NCI-H187 (cell line): ENCODE measurements at places on chromosomes 7 and 10.

- no peak for DNase-seq
Observed at GRCh38 chr10:104577861-104578521, 63.1 kb upstream of the SORCS3 start.

- DNase-seq = no peak
Observed at GRCh38 chr7:11261470-11261869, 287.8 kb downstream of the PHF14 start.

DNA sequence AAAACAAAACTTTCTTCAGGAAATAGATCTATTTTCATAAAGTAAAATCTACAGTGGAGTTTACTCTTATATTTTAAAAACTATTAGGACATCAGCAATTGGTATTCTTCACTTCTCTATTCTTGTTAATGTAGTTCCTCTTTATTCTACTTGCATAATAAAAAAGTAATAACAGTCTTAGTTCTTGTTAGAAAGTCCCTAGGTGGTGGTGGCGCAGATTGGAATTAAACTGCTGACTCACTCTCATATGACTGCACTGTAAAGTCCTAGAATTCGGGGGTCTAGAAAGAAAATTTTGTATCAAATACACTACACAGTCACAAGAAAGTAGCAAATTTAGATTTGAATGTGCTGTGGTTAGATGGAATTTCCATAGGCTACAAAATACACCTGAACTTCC lies 44.6 kb upstream of the TES start:
- DNase-seq = no peak

- no peak for DNase-seq
Observed at GRCh38 chr7:46285878-46286277, 364.8 kb upstream of the IGFBP3 start.

DNA sequence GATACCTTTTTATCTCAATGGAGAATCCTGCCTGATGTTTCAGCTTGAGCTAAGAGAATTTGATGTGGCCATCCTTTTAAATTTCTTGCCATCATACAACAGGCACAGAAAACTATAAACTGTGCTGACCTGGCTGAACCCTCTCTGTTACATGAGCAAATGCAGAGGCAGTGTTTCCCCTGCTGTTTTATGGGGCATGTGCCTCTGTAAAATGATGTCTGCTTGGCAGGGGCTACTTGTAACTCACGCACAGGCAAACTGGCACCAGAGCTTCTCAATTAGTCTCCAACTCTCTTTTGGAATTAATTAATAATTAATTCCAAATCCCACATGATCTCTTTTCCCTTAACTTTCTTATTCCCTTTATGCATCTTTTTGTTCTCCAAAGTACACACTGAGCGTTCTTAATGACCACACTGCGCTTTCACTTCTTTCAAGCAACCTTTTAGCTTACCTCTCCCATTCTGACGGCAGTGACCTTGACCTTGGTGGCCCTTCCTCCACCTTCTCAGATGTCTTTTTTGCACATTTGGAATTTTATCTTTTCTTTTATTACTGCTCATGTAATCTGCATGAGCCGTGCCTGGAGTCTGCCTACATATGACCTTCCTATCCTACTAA lies 334.0 kb downstream of the PLXNA4 start:
- DNase-seq = no peak

GRCh38 chr7:41735206-41735605 lies 32.3 kb upstream of the INHBA start:
- no peak for DNase-seq

- no peak for DNase-seq
Observed at GRCh38 chr7:100444311-100445278, 8.3 kb upstream of the PPP1R35 start.

DNA sequence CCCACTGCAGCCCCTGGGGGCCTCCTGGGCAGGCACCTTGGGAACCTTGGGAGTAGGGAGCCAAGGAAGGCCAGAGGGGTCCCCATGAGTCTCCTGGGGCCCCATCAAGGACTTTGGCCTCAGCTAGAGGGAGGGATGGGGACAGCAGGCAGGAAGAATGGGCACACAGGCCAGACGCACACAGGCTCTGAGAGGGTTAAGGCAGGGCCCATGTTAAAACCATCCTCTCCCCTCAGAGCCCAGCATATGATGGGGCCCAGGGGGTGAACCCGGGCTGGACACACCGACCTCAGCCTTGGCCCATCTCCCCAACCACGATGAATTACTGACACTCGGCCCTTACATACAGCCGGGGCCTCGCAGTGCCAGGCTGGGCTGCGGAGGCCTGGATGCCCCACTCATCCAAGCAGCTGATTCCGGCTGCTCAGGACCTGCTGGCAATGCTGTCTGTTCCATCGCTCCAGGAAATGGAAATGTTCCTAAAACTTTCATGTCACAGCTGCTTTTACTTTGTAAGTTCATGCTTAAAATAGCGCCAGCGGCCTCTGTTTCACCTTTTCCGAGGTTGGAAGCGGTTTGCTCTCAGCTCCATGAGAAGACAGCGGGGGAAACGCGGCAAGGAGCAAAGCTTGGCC lies 17.3 kb upstream of the INPP5A start:
- no peak for DNase-seq

DNA sequence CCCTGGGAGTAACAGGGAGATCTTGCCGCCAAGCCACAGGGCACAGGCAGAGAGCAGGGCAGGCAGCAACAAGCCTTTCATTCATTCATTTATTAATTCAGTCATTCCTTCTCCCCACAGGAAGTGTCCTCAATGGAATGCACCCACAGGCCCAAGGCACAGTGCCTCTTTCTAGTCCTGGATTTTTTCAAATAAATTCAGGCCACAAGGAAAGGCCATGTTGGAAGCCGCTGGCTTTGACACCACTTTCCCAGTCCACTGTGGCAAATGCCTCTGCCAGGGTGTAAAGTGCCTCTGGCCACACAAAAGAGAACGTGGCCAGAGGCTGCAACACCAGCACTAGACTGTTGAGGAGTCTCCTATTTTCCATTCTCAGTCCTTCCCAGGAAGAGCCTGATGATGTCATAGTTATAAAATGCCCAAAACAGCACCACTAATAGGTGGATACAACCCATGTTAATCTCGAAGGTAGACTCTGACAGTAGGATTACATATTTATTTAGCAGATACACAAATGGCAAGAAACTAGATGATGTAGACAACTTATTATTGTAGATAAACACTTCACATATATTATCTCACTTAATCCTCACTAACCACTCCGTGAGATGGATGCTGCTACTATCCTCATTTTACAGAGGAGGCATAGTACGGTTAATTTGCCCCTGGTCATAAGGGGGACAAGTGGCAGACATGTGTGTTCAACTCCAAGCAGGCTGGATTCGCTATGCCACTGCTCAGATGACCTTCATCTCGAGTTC lies 5.5 kb downstream of the JAZF1 start:
- no peak for DNase-seq

GRCh38 chr10:49300140-49300974 lies 1.4 kb downstream of the C10orf71 start:
- DNase-seq = no peak

DNA sequence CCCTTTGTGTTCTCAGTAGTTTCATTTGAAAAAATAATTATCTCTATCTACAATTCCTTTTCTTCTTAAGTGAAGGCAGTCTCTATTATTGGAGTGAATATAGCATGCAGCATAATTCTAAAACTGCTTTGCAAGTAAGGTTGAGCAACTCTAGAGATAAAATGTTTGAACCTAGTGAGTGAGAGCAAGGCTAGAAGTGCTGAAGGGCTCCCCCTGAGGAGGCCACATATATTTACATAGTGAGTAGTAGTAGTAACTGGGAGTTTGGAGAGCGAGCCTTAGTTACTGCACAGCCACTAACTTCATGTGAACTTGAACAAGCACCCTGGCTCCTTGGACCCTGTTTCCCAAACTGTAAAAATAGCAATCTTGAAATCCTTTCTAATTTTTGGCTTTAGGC lies 141.5 kb upstream of the DKK1 start:
- no peak for DNase-seq

DNA sequence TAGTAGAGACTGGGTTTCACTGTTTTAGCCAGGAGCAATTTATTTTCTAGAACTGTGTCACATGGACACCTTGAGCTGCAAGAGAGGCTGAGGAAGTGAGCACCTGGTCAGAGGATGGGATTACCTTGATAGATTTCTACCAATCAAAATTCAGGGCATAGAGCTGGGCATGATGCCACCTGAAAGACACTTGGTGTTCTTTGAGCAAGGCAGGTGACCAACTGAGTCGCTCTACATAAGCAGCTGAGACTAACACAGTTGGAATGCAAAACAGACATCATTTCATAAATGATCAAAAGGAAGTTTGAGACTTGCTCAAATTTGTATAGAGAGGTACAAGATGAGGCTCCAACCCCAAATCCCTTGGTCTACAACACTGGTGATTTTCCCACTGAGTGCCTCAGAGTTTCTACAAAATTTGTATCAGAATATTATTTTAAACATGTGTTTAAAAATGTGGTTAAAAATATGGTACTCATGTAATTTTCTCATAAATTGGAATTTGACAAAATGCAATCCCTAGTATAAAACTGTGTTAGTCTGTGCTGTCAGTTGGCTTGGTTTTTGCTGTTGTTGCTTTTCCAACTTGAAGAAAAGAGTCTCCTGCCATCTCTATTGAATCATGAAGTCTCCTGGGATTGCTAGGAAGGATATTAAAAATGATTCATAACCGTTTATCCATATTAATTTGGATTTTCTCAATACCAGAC lies 156.4 kb upstream of the MDFIC start:
- DNase-seq = no peak

GRCh38 chr10:17473228-17473950 lies 19.0 kb upstream of the ST8SIA6 start:
- no peak for DNase-seq

DNA sequence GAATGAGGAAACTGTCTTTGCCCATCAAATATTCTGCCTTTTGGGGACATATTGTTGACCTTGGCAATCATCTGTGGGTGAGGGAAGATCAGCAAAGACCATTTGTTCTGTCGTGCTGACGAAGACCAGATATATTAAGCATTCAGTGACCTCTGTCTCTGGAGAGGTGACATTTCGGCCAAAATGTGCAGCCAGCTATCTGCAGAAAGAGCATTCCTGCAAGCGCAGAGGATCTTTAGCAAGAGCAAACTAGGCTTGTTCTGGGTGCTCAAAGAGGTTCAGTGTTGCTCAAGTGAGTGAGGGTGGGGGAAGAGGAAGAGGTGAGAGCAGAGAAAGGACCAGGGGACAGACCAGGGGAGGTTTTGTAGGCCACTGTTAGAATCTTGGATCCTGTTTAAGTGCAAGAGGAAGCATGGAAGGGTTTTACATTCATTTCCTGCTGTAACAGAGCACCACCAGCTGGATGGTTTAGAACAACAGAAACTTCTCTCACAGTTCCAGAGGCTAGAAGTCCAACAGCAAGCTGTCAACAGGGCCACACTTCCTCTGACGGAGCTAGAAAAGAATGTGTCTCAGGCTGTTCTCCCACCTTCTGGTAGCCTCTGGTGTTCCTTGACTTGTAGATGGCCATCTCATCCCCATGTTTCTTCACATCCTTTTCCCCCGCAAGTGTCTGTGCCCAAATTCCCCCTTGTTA lies 11.2 kb downstream of the C10orf120 start:
- no peak for DNase-seq

- DNase-seq = no peak
Observed at GRCh38 chr10:78579576-78579975, 489.2 kb upstream of the ZMIZ1 start.

GRCh38 chr10:21760332-21760731 lies 226.3 kb downstream of the MLLT10 start:
- no peak for DNase-seq

DNA sequence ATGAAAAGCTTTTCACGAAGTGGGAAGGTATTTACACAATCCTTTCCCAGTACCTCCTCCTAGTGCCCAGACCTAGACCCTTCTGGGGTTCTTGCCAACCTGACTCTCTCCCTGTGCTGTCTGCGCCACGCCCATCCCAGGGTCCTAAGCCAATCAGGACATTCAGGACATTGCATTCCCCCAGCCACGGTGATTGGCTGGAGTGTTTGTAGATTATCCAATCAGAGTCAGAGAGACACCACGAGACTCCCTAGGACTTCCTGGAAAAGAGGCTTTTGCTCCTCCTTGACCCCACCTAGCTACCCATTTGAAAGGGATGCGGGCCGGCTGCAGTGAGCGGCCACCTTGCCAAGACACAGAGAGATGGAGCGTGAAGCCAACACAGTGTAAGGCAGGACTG lies 3.5 kb upstream of the GDF2 start:
- DNase-seq = no peak

- no peak for DNase-seq
Observed at GRCh38 chr10:98168766-98169165, 34.3 kb downstream of the R3HCC1L start.

- no peak for DNase-seq
Observed at GRCh38 chr7:70193514-70193913, 595.2 kb downstream of the AUTS2 start.

GRCh38 chr7:73446682-73447081 lies 13.1 kb downstream of the FZD9 start:
- DNase-seq = no peak

DNA sequence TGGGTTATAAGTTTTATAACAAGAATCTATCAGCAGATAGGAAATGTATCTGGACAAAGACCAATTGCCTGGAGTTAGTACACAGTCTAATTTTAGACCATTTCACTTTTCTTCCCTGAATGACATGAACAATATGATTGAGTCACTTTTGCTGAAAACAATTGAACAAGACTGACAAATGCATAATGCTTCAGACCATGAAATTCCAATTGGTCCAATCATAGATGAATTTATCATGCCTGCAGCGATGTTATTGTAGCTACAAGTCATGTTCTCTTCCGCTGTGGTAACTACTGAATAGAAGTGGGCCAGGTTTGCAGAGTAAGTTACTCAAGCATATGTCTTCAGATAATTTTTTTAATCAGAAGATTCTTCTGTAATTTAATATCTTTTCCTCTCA lies 73.4 kb downstream of the VSTM2A start:
- DNase-seq = no peak

GRCh38 chr10:131035779-131036178 lies 275.7 kb downstream of the TCERG1L start:
- DNase-seq = no peak

DNA sequence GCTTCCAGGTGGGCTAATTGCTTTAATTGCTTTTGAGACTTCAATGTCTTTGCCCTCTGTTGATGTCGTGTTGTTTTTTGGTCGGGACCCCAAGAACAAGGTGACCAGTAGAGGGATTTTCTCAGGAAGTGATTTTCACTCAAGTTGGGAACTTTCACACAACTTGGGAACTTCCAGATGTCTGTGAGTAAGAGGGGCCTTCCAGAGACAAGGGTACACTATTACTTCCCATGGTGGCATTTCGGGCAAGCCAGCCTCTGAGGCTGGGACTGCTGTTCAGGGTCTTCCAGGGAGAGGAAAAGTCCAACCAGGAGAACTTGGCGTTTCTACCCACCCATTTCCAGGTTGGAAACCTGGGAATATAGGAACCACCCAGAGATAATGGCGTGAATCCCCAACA lies 170.0 kb upstream of the CDCA7L start:
- DNase-seq = no peak

DNA sequence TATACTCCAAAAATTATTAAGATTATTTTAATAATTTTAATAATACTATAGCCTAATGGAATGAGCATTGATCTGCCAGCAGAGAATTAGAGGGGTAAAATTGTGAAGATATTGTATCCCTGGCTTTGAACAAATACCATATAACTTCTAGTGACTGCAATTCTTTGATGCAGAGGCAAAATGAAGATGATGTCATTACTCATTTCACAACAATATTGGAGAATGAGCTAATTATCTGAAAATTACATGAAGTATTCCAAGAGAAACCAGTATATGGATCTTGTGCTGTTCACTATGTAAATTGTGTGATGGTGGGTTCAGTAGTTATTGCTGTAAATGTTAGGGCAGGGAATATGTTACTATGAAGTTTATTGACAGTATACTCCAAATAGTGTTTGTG lies 80.2 kb downstream of the CFTR start:
- no peak for DNase-seq
